ENCODE measurements at places on chromosomes 12 and 14. TPM values are rescaled to one million over a fixed set of nuclear protein-coding genes. Genes with fewer than 3 reads are reported as not detected.

Gene ACOT6
- not detected for total RNA-seq

Gene CNTN1
- total RNA-seq: 35.4 TPM

Gene GLT1D1
- total RNA-seq: 1.8 TPM

Gene KCNK10
- 0.92 TPM for total RNA-seq

Gene ADAMTS20
- total RNA-seq: 0.21 TPM

Gene ZDHHC22
- total RNA-seq: 0.41 TPM

Gene RNASE8
- not detected for total RNA-seq

Gene TMEM179
- 0.72 TPM for total RNA-seq

Gene BDKRB1
- total RNA-seq: 1.8 TPM

Gene ACOT4
- not detected for total RNA-seq

Gene GUCY2C
- total RNA-seq: 0.21 TPM

Gene CRIP1
- total RNA-seq: 49.3 TPM

Gene SIX6
- not detected for total RNA-seq

Gene KRT73
- total RNA-seq: not detected

Gene SLCO1B3
- 0.10 TPM for total RNA-seq

Gene PIWIL1
- not detected for total RNA-seq

Gene MYF6
- total RNA-seq: 164 TPM

Gene FAM90A1
- not detected for total RNA-seq

Gene SERPINA10
- not detected for total RNA-seq

Gene PLEKHG7
- total RNA-seq: not detected

Gene SVOP
- 0.31 TPM for total RNA-seq

Data from tongue (tissue), 3 donors.